ENCODE measurements at places on chromosomes 11 and 22. TPM values are rescaled to one million over a fixed set of nuclear protein-coding genes. Genes with fewer than 3 reads are reported as not detected.

GRCh38 chr11:100740440-100740839 lies 53.4 kb downstream of the ARHGAP42 start:
- no peak for DNase-seq

The PAX6 gene
- total RNA-seq, result not detected

DNA sequence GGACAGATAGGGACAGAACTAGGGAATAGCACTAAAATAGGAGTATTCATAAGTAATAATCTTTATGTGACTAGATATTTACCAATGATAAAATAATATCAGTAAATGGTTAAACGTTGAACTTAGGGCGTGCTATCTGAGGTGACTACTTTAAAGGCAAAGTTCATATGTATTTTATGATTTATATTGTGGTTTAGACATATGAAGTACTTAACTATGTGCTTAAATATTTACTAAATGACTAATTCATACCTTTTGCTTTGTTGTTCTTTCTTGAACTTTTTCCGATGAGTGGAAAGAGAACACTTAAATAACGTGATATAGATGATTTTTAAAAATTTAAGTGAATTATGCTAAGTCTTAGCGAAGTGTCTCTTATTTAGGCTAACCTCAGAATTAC lies 14.7 kb downstream of the LUZP2 start:
- no peak for DNase-seq

GRCh38 chr22:42611051-42611450 lies 3.6 kb downstream of the POLDIP3 start:
- DNase-seq, result no peak

Measured in natural killer cell (primary cell).